ENCODE measurements at places on chromosomes 3 and 15.
A peak's percentile ranks its signal among the peaks of the same experiment; 100 is the strongest.

DNA sequence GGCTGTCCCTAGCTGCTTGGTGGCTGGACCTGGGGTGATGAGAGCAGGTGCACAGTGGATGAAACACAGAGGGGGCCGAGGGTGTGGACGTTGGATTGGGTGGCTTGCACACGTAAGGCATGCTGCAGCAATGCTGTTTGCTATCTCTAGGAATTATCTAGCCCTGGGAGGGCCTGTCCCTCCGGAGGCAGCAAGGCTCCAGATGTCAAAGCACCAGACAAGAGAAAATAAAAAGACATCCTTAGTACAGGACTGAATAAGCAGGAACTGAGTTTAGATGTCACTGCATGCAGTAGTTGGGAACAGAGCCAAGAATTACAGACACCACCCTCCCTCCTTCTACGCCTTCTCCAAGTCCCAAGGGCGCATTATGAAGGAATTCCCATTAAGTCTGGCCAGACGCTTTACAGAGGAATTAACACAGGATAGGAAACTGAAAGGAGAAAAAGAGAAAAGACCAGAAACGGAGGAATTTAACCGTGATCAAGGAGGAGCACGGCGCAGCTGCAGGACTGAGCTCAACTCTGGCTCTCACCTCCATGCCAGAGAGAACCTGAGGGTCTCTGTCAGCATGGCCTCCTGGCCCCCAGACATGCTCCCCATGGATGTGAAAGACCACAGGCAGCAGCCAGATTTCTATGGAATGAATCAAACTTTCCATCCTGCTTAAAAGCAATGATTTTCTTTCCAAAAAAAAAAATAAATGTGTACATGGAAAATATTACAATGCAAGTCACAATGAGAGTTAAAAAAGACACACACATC, 13.8 kb downstream of the ATP10A start:
- DNase-seq: no peak
- peaks cover 27% of the 10 kb centered on the region for H3K27me3 ChIP-seq
- H3K27ac ChIP-seq: peak overlapping the region; percentile 99
- peaks cover 72% of the 10 kb centered on the region for H3K4me1 ChIP-seq
- H3K4me3 ChIP-seq: peak overlapping the region; percentile 90

DNA sequence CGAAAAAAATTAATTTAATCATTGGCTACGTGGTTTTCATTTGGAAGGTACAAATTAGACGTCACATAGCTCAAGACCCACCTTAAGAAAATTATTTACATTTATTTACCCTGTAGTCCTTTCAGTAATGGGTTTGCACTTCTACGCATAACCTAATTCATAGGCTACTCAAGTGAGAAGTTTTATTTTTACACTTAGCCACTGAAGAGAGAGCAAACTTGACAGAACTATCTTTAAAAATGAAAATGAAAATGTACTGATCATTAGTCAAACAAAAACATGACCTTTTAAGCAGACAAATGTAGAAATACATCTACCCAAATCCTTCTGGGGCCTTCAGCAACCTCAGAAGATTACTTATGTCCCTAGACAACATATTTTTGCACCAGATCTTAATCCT, 269.4 kb upstream of the TTC14 start:
- H3K27ac ChIP-seq: no peak overlapping the region
- no peaks in the 10 kb centered on the region for H3K36me3 ChIP-seq
- no peaks in the 10 kb centered on the region for H3K4me1 ChIP-seq
- no peak for DNase-seq

GRCh38 chr3:192039593-192039992, 578.6 kb downstream of the PYDC2 start:
- no peak overlapping the region for H3K27ac ChIP-seq
- H3K4me1 ChIP-seq: peaks cover 3% of the 10 kb centered on the region
- H3K27me3 ChIP-seq: no peaks in the 10 kb centered on the region
- no peak for DNase-seq
- H3K4me3 ChIP-seq: no peak overlapping the region
- H3K36me3 ChIP-seq: no peaks in the 10 kb centered on the region

DNA sequence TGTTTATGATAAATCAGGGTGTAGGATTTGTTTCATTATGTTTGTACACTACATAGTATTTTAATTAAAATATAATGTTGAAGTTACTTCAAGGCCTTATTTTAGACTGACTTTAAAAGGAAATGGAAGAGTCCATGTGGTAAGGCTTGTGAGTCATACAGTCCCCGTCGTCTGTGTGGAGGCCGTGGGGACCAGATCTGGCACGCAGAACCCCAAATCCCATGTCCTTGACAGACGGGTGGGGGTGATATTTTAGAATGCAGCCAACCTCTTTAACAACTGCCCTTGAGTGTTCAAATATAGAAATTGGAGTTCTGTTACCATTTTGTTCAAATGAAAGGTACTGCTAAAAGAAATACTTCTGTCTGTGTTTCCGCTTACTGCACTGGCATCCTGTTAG, 35.8 kb downstream of the ABHD17C start:
- H3K27me3 ChIP-seq: no peaks in the 10 kb centered on the region
- DNase-seq: no peak

DNA sequence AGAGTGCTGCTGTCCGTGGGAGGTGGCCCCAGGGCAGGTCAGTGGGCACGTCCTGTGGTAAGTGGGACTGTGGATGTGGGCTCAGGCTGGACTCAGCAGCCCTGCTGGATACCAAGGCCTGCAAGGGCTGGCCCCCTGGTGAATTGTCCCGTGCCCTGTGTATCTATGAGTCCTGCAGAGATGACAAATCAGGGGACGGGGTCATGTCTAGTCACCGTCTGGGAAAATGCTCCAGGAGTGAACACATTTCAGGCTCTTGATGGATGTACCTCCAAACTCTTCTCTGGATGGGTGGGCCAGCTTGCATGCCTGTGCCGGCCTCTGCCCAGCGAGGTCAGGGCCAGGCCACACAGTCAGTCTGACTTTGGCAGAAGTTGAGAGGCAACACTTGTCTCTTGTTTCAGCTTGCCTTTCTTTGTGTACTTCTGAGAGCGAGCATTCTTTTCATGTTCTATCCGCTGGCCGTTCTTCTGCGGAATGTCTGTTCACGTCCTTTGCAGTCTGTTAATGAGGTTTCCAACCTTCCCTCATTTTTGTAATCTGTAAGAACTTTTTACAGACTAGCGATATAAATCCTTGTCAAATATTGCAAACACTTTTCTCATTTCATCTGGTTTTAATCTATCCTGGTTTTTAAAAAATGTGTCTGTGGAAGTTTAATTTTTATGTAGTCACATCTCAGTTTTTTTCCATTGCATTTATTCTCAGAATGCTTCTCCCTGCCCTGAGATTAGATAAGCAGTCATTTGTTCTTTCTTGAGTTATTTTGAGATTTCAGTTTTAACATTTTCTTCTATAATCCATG, 11.4 kb upstream of the STAB1 start:
- H3K4me1 ChIP-seq: no peaks in the 10 kb centered on the region
- no peaks in the 10 kb centered on the region for H3K27me3 ChIP-seq
- H3K27ac ChIP-seq: no peak overlapping the region

GRCh38 chr15:64460724-64461720, 644 bp downstream of the ZNF609 start:
- H3K36me3 ChIP-seq: peaks cover 11% of the 10 kb centered on the region
- H3K27me3 ChIP-seq: no peaks in the 10 kb centered on the region
- DNase-seq: no peak
- H3K4me1 ChIP-seq: peaks cover 58% of the 10 kb centered on the region

DNA sequence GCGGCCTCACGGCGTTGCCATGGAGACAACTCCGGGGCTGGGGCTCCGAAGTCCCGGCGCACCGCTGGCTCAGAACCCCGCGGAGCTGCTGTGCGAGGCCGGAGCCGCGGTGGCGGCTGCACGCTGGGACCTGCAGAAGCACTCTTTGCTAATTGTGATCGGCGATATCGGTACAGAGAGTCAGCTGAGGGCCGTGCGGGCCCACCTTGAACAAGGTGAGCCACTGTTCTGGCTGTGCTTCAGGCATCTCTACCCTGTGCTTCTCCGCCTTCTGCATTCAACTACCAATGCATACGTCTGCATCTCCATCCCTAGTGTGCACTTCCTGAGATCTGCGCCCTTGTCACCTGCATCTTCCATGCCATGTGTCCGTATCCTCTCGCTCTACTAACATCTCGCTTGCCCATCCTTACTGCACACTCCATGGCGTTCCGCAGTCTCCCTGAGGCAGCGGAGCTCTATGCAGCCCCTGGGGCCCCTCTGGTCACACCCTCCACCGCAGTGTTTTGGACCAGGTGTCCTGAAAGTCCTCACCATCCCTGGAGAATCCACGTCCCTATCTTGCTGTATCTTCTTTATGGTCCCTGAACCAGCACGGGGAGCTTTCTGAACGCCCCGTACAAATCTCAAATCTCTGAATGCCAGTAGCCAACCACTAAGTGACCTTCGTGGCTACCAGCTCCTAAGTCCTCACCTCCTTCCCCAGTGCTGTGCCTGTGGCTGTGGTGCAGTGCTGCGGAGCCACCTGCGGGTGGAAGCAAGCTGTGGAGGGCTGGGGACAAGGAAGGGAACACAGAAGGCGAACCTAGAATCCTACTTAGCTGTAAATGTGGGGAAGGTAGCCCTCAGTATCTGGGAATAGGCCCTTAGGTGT, 6.2 kb upstream of the MAP1A start:
- peaks cover 15% of the 10 kb centered on the region for H3K27me3 ChIP-seq
- DNase-seq: no peak
- H3K4me1 ChIP-seq: peaks cover 38% of the 10 kb centered on the region
- H3K4me3 ChIP-seq: peak overlapping the region; percentile 97

- no peak overlapping the region for H3K4me3 ChIP-seq
- no peaks in the 10 kb centered on the region for H3K27me3 ChIP-seq
- H3K27ac ChIP-seq: no peak overlapping the region
- H3K36me3 ChIP-seq: peaks cover 6% of the 10 kb centered on the region
- H3K4me1 ChIP-seq: peaks cover 31% of the 10 kb centered on the region
- DNase-seq: no peak
Measured at GRCh38 chr3:46191730-46192129, 16.4 kb downstream of the CCR1 start.

- H3K27me3 ChIP-seq: peaks cover 18% of the 10 kb centered on the region
- H3K4me3 ChIP-seq: no peak overlapping the region
- H3K4me1 ChIP-seq: peaks cover 8% of the 10 kb centered on the region
- no peak for DNase-seq
- H3K27ac ChIP-seq: no peak overlapping the region
Measured at GRCh38 chr15:31497838-31498237, 171.2 kb downstream of the KLF13 start.

- H3K4me1 ChIP-seq: no peaks in the 10 kb centered on the region
- no peak overlapping the region for H3K4me3 ChIP-seq
- H3K36me3 ChIP-seq: no peaks in the 10 kb centered on the region
- H3K27me3 ChIP-seq: no peaks in the 10 kb centered on the region
- H3K27ac ChIP-seq: no peak overlapping the region
- no peak for DNase-seq
Measured at GRCh38 chr3:172987273-172987672, 153.8 kb downstream of the SPATA16 start.

GRCh38 chr3:138609898-138610266, 1.3 kb downstream of the FAIM start:
- H3K27me3 ChIP-seq: no peaks in the 10 kb centered on the region
- H3K4me3 ChIP-seq: peak overlapping the region; percentile 87
- peaks cover 3% of the 10 kb centered on the region for H3K36me3 ChIP-seq
- no peak for DNase-seq
- H3K4me1 ChIP-seq: peaks cover 24% of the 10 kb centered on the region
- H3K27ac ChIP-seq: peak overlapping the region; percentile 87

DNA sequence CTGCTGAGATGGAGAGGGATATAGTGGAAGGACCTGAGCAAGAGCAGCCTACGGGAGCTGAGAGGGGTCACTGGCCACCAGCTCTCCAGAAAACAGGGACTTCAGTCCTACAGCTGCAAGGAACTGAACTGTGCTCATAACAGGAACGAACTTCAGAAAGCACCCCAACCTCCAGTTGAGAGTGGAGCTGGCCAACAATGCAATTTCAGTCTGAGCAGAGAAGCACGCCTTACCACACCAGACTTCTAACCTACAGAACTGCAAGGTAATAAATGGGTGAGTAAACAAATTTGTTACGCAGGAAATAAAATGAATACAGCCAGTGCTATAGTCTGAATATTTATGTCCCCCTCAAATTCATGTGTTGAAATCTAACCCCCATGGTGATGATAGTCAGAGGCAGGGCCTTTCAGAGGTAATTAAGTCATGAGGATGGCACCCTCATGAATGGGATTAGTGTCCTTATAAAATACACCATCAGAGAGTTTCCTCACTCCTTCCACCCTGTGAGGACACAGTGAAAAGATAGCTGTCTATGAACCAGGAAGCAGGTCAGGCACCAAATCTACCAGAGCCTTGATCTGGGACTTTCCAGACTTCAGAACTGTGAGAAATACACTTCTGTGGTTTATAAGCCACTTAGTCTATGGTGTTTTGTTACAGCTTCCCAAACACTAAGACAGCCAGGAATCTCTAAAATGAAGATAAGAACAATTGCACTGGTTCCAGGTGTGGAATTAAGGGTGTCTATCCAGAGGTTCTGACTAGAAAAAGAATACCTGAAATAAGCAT, 58.6 kb downstream of the SYNM start:
- peaks cover 15% of the 10 kb centered on the region for H3K4me1 ChIP-seq
- DNase-seq: no peak
- H3K36me3 ChIP-seq: no peaks in the 10 kb centered on the region
- no peak overlapping the region for H3K27ac ChIP-seq
- no peaks in the 10 kb centered on the region for H3K27me3 ChIP-seq
- no peak overlapping the region for H3K4me3 ChIP-seq

GRCh38 chr3:140942221-140943104, 827 bp downstream of the SLC25A36 start:
- H3K27ac ChIP-seq: peak overlapping the region; percentile 99
- H3K4me1 ChIP-seq: peaks cover 16% of the 10 kb centered on the region
- H3K36me3 ChIP-seq: peaks cover 12% of the 10 kb centered on the region
- no peaks in the 10 kb centered on the region for H3K27me3 ChIP-seq
- H3K4me3 ChIP-seq: peak overlapping the region; percentile 100
- peak; percentile 52 for DNase-seq

DNA sequence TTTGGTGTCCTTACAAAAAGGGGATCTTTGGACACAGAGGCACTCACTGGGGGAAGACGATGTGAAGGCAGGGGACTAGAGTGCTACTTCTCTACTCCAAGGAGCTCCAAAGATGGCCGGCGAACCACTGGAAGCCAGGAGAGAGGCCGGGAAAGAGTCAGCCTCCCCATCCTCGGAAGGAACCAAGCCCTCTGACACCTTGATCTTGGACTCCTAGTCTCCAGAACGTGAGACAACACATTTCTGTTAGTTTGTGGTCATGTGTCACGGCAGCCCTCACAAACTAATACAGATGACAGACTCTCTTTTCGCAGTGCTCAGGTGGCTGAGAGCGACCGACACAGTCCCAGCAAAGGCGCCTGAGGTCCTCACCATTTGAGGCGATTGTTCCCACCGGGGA, 24.4 kb upstream of the ATP2B2 start:
- peaks cover 18% of the 10 kb centered on the region for H3K4me1 ChIP-seq
- DNase-seq: no peak
- peaks cover 33% of the 10 kb centered on the region for H3K27me3 ChIP-seq
- no peaks in the 10 kb centered on the region for H3K36me3 ChIP-seq

Data from stimulated activated naive B cell treated with anti-CD40 and anti-IgM and Interleukin-4, amounts not matched to agents 10 μg/mL and 1 μg/mL and 100 μg/mL, for 72 hours (primary cell).